Stimulated activated CD4-positive, alpha-beta T cell treated with anti-CD3 and anti-CD28 coated beads, Interleukin-4, amount 100 ng/mL, for 1 hour (primary cell): ENCODE measurements at places on chromosomes 12 and 14.

GRCh38 chr12:109510196-109510595 lies 32.8 kb downstream of the UBE3B start:
- DNase-seq, result no peak

- no peak for DNase-seq
Measured at GRCh38 chr14:62645649-62646048, 399.6 kb downstream of the KCNH5 start.

GRCh38 chr12:107779077-107779831 lies 4.8 kb downstream of the ASCL4 start:
- no peak for DNase-seq

GRCh38 chr12:116892349-116893140 lies 11.3 kb upstream of the HRK start:
- DNase-seq, result no peak

DNA sequence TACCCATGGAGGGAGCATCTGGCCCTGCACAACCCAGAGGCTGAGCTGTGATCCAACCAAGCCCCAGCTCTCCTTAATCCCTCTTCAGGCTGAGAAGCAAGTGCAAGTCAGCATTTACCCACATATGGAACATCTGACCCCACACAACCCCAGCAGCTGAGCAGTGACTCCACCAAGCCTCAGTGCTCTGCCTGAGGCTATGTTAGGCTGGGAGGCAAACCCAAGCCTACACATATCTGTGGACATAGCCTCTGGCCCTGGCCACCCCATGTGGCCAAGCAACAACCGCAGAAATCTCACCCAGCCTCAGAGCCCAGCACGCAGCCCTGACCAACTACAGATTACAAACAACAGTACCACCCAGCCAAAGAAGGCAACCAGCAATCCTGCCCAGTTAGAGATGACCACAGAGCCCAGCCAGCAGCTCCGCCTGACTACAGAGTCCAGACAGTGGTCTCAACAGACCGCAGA lies 142.8 kb downstream of the NUAK1 start:
- no peak for DNase-seq
